ENCODE measurements at places on chromosomes 12 and 14.

DNA sequence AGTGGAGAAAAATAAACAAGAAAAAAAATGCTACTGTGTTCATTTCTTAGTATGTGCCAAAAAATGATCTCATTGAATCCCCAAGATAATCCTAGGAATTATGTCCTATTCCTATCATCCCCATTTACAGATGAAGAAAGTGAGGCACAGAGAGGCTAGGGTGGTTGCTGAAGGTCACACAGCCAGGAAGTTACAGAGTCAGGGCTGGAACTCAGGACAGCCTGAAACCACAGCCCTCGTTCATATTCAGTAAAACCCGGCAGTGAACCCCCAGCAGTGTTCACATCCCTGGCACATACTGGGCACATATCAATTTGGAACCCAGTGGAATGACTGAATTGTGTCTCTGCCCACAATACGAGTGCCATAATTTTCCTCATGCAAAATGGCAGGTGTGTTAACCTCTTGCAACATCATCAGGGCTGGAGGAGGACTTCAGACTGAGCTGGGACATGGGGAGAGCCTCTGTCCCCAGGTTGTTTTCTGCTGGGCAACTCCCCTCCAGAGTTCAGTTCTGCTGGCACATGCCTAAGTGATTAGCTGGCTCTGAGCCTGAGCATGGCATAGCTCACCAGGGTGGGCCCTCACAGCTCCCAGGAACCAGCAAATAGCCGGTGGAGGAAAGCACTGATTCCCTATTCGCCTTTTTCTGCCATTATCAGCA lies 2.0 kb upstream of the PPP1CC start:
- DNase-seq = no peak

GRCh38 chr12:52343550-52343949 lies 22.4 kb upstream of the KRT83 start:
- DNase-seq = no peak

GRCh38 chr12:118103601-118104382 lies at the start of gene VSIG10:
TSS of gene VSIG10 (minus strand) at chr12:118104011. CDS start at chr12:118103671, 340 bp downstream.
- DNase-seq = peak; percentile 97

DNA sequence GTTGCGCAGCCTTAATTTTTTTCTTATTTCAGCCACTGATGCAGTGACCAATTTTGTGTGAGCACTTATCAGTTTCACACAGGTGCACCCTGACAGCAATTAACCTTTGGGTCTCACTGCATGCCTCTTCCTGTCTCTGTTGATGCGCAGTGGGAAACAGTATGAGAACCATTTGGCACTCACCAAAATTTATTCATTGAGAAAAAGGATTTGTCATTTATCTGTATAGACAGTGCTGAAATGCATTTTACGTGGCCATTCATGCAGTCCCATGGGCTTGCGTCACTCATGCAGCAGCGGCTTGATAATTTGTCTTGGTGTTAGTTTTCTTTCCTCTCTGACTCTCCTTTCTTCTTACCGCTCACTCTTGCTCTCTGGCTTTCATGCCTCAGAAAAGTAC lies 157.5 kb downstream of the C12orf75 start:
- no peak for DNase-seq

- DNase-seq = no peak
These were observed 184.7 kb upstream of the PRICKLE1 start for GRCh38 chr12:42774238-42774637.

GRCh38 chr14:76472199-76472723 lies 96.3 kb downstream of the ESRRB start:
- no peak for DNase-seq

GRCh38 chr14:101735453-101735852 lies 26.1 kb upstream of the PPP2R5C start:
- no peak for DNase-seq

- no peak for DNase-seq
These were observed 57.8 kb upstream of the VRK1 start for GRCh38 chr14:96739200-96739910.

Measured in osteoblast (primary cell).